Foreskin fibroblast (primary cell): ENCODE measurements at places on chromosomes 11 and 22.

GRCh38 chr11:554428-555226 is 5.9 kb downstream of the LMNTD2 start:
- peak; percentile 71 for DNase-seq

DNA sequence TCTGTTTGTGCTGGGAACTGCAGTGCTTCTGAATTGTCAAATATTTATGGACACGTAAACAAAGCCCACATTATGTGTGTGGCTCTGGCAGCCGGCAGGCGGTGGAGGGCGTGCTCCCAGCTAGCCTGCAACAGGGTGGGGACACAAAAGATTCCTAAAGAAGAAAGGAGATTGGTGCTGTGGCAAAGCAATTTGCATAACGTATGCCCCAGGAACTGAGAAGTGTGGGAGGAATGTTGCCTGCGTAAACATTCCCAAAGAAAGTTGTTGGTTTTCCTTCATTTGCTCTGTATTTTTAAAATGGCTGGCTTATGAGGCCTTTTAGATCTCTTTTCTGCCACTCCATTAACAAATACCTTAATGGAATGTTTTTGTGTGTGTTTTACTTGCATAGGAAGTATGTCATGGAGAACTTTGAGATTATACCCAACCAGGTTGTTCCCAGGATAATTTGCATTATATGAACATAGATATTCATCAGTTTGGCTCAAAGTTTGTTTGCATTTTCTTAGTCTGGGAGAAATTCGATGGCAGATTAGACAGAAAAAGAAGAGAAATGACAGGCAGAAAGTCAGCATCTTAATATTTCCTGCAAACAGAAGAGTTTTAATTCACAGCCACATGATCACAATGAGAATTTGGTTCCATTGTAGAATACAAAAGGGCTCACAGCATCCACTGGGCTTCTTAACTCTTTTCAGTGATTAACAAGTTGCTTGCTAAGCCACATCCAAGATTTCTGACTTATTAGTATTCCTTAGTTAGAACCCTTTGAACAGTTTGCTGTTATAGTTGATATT is 41.8 kb upstream of the DLAT start:
- DNase-seq, result no peak

DNA sequence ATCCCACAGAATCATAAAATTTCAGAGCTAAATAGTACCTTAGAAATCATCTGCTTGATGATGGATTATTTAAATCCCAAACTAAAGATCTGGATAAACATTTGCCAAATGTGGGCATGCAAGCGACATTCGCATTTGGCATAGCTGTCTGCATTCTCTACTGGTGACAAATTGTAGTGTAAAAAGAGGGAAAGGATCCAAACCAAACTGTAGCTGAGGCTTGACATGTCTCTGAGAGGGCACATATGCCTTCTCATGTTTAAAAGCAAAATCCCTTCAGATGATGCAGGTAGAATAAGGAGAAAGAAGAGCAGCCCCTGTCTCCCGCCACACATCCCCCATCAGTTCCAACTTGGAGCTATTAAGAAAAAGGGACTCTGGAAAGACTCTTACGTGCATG is 257.5 kb upstream of the MTNR1B start:
- no peak for DNase-seq

DNA sequence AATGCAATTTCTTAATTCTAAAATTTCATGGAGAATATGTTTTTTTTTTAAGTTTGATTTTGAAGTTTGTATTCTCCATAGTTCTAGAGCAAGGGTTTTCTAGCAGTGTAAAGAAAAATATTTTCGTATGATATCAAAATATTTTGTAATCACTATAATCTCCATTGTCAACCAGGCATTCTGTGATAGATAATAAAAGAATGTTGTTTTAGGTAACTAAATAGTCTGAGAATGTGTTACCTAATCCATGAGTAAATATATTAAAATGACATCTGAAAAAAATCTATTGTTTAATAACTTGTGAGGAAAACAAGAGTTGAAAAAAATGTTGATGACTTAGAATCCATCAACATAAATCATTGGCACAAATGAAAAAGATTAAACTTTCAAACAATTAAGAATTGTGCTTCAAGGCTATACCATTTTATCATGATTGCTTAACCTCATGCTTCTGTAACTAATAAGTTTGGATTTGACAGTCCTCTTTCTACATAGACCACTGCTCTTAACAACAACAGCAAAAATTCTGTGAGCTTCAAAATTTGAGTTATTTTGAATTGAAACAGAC is 2211.8 kb downstream of the LRRC4C start:
- no peak for DNase-seq

DNA sequence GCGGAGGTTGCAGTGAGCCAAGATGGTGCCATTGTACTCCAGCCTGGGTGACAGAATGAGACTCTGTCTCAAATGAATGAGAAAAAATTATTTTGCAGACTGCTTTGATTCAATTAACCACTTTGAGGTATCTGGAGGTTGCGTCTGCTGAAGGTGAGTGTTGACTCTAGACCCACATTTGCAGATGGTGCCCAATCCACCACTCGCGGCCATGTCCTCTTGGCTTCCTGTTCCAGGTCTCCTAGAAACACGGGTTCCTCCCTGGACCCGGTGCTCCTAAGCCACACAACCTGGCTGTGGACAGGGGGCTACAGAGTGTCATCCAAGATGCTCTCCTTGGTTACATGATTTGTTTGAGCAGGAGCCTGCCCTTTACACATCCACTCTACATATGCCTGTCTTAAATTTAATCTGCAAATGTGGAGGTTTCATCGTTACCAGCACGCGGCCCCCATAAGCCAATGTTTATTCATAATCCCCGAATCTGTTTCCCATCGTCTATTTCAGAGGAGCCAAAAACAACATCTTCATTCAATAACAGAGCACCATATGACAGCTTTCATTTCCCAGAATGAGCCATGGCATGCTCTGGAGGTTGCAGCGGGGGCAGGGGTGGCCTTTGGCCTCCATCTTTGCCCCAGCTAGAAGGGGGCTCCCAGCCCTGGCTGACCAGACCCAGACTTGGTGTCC is 377.2 kb downstream of the CTTN start:
- DNase-seq, result peak; percentile 31

DNA sequence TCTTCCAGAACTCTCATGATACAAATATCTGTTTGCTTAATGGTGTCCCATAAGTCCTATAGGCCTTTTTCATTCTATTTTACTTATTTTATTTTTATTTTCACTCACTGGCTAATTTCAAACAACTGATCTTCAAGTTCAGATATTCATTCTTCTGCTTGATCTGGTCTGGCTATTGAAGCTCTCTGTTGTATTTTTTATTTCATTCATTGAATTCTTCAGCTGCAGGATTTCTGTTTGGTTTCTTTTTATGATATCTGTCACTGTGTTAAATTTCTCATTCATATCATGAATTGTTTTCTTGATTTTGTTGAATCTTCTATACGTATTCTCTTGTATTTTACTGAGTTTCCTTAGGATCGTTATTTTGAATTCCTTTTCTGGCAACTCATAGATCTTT is 2.6 kb upstream of the OR10A3 start:
- no peak for DNase-seq

DNA sequence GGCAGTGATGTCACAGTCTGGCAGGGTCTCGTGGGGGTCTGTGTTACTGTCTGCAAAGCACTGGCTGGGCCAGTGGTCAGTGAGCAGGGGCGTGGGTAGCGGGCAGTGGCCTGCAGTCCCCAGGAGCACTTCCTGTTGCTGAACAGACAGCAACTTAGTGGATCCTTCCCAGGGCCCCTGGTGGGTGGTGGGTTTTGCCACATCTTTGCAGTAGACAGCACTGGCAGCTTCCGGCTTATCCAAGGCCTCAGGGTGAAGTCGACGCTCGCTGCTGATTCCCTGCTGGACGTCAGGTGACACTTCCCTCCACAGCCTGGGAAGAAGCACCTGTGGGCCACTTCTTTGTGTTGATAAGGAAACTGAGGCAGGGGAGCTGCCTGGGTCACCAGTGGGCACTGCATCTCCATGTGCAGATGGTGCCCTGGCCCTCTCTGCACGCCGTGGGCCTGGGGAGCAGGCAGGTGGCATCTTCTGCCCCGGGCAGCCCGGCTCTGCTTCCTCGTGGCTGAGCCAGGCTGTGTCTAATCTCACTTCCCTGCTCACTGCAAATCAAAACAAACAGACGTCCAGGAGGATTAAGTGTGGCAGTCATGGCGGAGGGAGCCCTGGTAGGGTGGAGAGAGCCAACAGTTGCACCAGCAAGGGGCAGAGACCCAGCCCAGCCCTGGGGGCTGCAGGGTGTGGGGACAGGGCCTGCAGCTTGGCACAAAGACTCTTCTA is 79.8 kb downstream of the KCNQ1 start:
- DNase-seq, result no peak

GRCh38 chr11:119382101-119382500 is 611 bp upstream of the USP2 start:
- DNase-seq, result no peak

DNA sequence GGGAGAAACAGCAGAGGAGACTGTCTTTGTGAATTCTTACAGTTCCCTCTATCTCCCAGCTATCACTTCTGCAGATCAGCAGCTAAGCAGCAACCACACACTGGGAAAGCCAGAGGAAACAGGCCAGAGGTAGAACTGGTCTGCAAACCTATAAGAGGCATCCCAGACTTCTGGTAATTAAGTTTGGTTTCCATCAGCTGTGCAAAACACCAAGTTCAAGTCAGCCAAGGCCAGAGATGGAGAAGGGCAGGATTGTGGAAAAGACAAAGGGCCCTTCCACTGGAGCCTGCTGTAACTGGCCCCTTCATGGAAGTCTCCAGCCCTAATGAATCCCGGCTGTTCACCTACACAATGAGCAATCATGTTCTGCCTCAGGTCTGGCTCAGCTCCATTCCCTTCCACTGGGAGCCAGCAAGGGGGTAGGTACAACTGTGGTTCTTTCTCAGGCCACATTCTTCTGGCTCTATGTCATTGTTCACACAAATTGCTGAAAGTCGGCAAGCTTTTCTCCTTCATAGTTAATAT is 4.6 kb upstream of the PAMR1 start:
- peak; percentile 94 for DNase-seq

DNA sequence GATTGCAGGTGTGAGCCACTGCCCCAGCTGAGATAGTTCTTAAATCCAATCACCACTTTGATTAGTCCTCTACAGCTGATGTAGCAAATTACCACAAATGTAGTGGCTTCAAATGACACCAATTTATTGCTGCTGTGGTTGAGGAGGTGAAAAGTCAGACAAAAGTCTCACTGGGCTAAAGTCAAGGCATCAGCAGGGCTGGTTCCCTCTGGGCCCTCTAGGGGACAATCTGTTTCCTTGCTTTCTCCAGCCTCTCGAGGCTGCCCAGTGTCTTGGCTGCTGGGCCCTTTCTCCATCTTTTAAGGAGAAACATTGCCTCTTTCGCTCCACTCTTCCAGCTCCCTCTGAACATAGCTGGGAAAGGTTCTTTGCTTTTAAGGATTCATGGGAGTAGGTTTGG is 50.5 kb upstream of the SHANK2 start:
- no peak for DNase-seq

DNA sequence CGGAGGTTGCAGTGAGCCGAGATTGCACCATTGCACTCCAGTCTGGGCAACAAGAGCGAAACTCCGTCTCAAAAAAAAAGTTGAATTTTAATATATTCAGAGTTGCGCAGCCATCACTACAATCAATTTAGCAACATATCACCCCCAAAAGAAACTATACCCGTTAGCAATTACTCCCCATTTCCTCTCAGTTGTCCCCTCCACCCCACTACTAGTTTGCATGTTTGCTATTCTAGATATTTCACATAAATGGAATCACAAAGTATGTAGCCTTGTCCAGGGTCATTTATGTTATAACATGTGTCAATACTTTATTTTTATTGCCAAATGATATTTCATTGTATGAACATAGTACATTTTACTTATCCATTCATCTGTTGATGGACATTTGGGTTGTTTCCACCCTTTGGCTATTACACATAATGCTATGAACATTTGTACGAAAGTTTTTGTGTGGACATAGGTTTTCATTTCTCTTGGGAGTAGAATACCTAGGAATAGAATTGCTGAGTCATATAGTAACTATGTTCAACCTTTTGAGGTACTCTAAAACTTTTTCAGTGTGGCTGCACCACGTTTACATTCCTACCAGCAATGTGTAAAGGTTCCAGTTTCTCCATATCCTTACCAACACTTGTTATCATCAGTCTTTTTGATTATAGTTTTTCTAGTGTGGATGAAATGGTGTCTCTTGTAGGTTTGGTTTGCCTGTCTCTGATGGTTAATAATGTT is 2.2 kb downstream of the ZNF143 start:
- no peak for DNase-seq

- no peak for DNase-seq
Measured at GRCh38 chr22:37127350-37127878, 17.9 kb upstream of the TMPRSS6 start.

- DNase-seq, result peak; percentile 83
Measured at GRCh38 chr22:31173386-31174145, 13.6 kb downstream of the RNF185 start.

- DNase-seq, result no peak
Measured at GRCh38 chr11:88355887-88356286, 18.4 kb upstream of the CTSC start.

- DNase-seq, result no peak
Measured at GRCh38 chr11:92267968-92268367, 43.4 kb downstream of the FAT3 start.

DNA sequence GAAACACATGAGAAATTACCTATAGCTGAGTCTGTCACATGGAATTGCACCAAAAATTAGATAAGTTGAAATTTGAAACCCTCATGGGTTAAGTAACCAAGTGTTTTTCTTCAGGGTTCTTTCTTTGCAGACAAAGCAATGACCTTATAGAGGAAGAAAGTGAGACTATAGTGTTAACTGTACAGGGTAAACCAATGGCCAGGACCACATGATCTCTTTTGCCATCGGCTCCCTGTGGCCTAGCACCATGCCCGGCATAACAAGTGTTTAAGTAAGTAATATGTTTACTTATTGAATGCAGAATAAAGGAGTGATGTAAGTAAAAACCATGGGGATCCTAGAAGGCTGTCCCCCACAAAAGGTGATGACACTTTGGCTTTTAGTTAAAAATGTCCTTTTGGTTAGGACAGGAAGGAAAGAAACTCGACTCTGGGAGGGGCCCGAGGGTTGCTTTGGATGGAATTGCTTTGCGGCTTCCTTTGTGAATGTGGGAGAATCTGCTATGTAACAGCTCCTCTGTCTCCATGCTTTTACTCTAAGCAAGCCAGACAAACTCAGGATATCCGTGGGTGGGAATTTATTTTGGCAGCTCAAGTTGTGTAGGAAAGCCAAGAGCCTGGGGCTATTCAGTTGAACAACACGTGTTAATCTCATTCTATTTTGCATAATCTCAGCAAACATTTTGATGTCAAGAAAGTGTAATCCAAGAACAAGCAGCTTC is 454.7 kb downstream of the INSC start:
- no peak for DNase-seq

DNA sequence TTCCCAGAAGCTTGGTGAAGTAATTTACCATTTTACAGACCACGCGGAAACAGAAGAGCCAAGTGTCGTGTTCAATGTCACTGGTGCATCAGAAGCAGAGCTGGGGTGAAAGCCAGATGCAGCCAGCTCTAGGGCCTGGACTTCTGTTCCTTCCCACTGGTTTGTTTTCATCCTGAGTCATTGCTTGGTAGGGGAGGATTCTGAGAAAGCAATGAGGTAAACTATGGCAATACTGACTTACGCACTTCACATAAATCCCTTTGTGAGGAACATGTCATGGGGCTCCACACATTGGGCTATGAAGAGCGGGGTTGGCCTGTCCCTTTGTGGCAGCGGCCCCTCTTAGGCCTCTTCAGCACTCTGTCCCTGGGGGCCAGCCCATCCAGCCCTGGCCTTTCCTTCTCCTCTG is 52.4 kb upstream of the RBFOX2 start:
- DNase-seq, result peak; percentile 88
